ENCODE measurements at places on chromosomes 1 and 21.

DNA sequence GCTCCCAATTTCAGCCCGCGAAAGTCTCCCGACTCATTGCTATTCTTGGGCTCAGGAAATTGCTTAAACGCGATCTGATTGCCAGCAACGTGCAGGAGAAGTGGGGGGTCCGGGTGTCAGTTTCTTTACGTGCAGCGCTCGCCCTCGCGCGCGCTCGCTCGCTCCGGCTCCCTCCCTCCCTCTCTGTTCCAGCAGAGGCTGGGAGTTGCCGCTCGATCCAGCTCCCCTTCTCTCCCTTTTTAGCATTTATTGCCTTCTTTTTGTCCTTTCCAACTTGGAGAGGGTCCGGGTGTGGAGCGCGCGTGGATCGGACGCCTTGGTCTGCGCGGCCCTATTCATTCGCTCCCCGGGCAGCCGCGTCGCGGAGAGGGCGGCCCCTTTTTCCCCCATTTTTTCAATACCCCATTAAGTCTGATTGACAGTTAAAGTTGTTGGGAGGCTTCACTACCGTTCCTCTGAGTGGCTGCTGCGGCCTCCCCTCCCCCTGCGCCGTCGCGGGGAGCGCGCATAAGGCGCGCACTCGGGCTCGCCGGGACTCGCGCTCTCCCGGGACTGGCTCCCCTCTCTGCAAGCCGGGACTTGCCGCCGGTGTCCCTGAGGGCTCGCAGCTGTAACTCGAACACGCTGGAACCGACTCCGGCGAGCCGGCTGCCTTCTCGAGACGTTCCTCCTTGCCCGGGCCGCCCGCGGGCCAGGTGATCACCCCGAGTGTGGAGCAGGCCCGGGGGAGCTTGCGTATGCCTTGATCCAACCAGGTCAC lies at the start of gene DHRS3:
Gene DHRS3 (minus strand): TSS at position 310 of the 760 bp plus-strand sequence. CDS start 862 bp downstream, outside the sequence.
- DNase-seq, result no peak

- no peak for DNase-seq
Measured at GRCh38 chr21:23960769-23961168, 1646.5 kb downstream of the MRPL39 start.

DNA sequence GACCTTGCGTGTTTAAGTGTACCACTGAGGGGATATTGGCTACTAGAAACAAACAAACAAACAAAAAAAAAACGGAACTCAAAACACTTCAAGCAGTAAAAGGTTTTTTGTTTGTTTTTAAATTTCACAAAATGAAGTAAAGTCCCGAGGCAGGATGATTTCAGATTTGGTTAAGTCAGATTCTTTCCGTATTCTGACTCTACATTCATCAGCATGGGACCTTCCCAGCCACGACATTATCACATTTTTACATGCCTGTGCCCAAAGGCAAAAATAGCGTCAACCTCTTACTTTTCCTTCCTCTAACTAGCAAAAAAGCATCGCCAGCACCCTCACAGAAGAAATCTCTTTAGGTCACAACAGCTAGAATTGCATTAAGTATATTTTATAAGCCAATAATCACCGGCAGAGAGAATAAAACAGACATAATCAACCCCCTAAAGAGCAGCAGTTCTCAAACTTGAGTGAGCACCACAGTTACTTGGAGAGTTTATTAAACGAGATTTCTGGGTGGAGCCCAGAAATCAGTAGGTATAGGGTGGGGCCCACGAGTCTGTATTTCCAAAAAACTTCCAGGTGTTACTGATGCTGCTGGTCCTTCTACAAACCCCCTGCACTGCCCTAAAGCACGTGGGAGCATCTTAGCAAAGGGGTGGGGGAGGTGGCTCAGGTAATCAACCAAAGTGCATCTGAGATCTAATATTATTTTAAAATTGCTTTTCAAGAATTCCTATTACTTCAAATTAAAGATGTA lies 227.6 kb downstream of the RGS7 start:
- DNase-seq, result no peak

- DNase-seq, result no peak
Measured at GRCh38 chr1:6111991-6112689, 66.5 kb downstream of the KCNAB2 start.

- DNase-seq, result no peak
Measured at GRCh38 chr21:44088401-44088780, 18.8 kb upstream of the PWP2 start.

GRCh38 chr21:41711416-41712007 lies 55.3 kb downstream of the RIPK4 start:
- DNase-seq, result no peak

- DNase-seq, result no peak
Measured at GRCh38 chr1:167763525-167764220, 41.9 kb downstream of the MPZL1 start.

- DNase-seq, result no peak
Measured at GRCh38 chr1:171267391-171267790, 19.1 kb downstream of the FMO1 start.

DNA sequence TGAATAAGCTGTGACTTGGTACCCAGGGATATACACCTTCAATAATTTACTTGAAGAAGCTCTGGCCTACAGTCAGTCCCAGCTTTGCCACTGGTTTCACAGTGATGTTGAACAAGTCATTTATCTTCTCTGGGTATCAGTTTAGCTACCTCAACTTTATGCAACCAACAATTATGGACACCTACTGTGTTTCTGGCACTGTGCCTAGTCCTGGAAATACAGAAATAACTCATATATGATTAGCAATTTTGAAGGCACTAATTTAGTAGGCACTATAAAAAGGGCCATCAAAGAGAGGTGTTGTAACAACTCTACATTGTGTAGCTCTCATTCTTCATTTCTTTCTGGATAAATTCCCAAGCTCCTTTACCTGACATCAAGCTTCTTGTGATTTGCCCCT lies 88.6 kb upstream of the SPATA6 start:
- no peak for DNase-seq

DNA sequence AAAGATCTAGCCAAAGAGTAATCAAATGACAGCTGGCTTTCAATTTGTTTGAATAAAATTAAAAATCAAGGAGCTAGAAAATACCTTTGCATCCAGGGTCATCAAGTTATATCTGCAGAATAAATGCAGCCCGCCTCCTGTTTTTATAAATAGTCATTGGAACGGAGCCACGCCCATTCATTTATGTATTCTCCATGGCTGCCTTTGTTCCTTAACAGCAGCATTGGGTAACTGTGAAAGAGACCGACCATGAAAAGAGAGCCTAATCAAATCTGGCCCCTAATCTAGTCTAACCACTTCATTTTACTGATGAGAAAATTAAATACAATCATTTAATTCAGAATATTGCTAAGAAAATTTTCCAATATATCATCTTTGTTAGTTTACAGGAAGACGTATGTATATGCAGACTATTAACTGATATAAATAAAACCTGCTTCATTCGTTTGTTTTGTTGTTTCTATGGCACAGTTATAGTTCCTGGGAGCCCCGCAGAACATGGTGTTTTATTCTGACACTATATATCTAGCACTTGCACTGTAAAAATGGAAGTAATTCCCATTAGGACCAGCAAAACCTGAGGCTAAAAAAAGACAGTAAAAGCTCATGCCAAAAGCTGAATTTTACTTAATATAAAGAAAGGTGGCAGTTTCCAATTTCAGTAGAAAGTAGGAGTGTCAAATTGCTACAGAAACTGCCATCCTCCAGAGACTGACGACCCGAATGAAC lies 111.8 kb upstream of the PALMD start:
- DNase-seq, result no peak

- DNase-seq, result no peak
Measured at GRCh38 chr21:17828223-17828622, 9.1 kb upstream of the C21orf91 start.

DNA sequence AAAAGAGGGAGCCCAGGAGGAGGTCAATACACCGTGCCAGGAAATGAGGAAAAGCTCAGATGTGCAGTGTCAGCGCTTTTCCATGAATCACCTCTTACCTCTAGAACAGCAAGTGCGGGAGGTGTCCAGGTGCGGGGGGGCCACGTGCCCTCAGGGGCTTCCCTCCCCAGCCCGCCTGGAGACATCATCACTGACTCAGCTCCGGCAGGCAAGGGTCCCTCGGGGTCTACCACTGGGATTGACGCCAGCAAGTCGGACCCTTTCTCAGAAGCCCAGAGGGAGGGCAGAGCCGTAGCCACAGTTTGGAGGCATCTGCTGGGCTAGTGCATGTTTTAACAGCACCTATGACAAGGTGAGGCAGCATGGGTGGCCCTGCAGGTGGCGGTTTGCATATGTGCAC lies 67.4 kb upstream of the TRAPPC10 start:
- no peak for DNase-seq

GRCh38 chr1:117013309-117013858 lies 11.8 kb downstream of the CD101 start:
- no peak for DNase-seq

GRCh38 chr1:10242811-10243210 lies 32.4 kb downstream of the KIF1B start:
- no peak for DNase-seq

Measured in activated naive CD4-positive, alpha-beta T cell (primary cell).